Anterior cingulate cortex (tissue), 58 donors: ENCODE measurements at places on chromosomes 6 and 20.
A peak's percentile ranks its signal among the peaks of the same experiment; 100 is the strongest.

GRCh38 chr6:84976526-84977362 is 212.3 kb upstream of the TBX18 start:
- no peak for DNase-seq

DNA sequence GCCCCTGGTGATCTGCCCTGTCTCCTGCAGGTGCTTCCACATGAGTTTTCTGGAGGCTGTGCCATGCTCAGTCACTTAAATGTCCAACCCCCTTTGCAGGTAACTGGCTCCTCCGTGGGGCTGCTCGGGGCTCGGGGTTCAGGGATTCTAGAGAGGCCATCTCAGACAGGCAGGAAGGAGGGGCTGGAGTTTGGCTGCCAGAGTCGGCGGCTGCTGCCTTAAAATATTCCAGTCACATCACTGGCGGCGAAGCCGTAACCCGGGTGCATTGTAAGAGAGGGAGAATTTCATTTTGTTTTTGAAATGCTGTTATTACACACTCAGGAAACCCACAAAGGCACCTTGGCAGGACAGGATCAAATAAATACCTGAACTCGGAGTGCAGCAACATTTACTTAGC is 212.9 kb upstream of the PMEPA1 start:
- DNase-seq, result no peak

GRCh38 chr20:35511814-35512420 is 17.5 kb downstream of the C20orf173 start:
- DNase-seq, result no peak

GRCh38 chr6:30480536-30481156 is 8.7 kb upstream of the HLA-E start:
- DNase-seq, result no peak

GRCh38 chr6:147067184-147067583 is 137.0 kb upstream of the STXBP5 start:
- no peak for DNase-seq

- no peak for DNase-seq
Observed at GRCh38 chr6:155623450-155624178, 168.0 kb upstream of the NOX3 start.

DNA sequence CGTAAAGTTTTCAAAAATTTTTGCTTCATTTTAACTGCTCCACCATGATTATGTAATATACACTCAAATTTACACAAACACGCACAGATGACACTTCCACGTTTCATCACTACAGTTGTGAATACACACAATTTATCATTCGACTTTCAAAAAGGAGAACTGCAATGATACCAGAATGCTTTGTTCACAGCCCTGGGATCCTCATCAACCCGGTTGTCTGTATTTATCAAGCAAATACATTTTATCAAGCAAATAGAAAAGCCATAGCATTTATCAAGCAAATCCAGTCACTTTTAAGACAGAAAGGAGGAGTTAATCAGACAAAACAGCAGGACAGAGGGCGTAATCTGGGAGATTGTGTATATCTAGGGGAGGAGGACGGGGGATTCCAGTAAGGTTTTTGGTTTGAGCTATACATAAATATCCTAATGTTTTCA is 20.3 kb upstream of the ABT1 start:
- DNase-seq, result no peak

GRCh38 chr20:10360878-10361277 is 73.1 kb downstream of the MKKS start:
- DNase-seq, result no peak

GRCh38 chr6:40695114-40695513 is 108.0 kb upstream of the LRFN2 start:
- no peak for DNase-seq

DNA sequence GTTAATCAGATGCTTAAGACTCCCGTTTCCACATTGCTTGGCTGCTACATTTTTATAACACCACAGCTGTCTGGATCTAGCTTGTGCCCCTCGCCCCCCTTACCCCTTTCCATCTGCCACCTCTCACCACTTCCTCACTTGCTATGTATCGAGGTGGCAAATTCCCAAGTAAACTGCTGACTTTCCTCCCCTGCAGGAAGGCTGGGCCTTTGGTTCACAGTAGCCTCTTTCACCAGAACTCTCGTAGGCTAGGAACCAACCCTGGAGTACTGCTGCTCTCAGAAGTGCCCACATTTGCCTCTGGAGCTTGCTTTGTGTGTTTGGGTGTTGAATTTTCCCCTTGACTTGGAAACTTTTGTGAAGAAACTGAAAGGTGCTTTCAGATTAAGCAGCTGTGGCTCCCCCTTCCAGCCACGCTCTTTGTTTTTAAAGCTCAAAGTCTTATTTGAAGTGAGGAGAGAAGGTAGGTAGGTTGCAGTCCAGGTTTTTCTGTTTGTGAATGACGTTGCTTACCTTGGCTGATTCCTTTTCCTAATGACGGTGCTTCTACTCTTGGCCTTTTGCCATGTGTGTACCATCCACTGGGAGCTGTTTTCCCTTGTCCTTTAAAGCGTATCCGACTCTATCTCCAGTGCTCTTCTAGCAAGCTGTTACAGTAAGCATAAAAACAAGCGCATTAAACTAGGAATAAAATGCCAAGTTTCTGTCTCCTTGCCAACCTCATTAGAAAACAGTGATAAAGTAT is 90.4 kb downstream of the CARMIL1 start:
- peak; percentile 7 for DNase-seq

GRCh38 chr20:43446361-43446879 is 11.3 kb upstream of the SRSF6 start:
- no peak for DNase-seq

DNA sequence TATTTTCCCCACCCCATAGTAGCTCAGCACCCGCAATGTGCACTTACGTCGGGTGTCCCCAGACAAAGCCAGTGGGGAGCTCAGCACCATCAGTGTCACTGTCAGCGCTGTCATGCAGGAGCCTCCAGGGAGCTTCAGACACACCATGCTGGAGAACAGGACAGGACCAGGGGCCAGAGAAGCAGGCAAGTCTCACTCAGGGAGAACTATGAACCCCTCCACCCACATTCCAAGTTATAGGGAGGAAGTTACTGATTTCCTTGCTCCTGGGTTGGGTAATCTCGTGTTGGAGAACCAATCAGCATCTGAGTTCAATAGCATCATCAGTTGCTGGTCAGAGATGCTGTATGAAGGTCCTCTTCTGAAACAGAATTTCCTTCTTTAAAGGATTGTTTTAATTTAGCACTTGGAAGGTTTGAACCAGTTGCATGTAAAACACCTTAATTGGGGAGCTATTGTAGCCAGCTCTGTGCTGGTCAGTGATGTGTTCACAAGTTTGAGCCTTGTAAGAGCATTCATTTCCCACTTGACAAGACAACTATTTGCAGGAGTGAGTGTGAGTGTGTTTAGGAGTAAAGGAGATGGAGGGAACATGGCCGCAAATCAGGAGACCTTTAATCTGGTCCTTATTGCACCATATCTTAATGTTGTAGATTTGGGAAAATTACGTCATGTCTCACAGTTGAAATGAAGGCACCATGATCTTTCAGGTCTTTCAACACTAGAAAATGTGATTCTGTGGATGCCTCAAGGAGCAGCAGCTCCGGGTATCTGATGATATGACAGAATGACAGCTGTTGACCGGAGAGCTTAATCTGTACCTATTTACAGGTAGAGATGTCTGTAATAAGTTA is at the start of gene HLA-DRB1:
TSS of gene HLA-DRB1 (minus strand) at position 253 of the 854 bp plus-strand sequence. CDS start at position 147, 106 bp downstream.
- DNase-seq, result peak; percentile 9

DNA sequence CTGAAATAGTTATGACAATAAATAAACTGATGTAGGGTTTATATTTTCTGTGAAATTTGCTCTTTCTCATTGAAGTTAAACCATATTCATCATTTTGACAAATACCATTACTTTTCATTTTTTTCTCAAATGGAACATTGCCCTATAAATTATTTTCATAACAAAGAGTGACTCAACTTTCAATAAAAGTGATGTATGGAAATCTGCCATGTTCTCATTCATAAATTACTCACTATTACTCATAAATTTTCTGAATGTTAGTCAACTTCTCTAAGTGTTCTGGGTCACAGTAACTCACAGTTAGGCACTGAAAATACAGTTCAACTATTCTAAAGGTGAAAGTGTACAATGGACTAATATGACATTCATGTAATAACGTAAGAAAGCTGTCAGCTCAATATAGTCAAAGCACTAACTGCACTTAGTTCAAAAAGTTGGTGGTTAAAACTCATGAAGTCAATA is 19.0 kb upstream of the STX11 start:
- no peak for DNase-seq

GRCh38 chr6:166757232-166758135 is 130.4 kb upstream of the RPS6KA2 start:
- no peak for DNase-seq

DNA sequence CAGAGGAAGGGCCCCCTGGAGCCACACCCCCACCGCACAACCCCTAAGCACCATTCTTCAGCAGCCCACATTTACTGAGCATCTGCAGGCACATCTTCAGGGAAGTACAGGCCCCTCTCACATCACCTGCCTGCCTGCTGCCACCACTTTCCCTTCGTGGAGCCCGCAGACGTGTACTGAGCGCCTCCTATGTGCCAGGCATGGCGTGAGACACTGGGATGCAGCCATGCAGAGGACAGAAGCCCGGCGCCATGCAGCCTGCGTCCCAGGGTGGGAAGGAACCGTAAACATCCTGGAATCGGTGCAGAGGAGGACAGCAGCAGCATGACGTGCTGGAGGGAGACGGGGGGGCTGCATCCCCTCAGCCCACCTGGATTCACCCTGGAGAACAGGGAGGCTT is 78.1 kb downstream of the GRM4 start:
- DNase-seq, result no peak

DNA sequence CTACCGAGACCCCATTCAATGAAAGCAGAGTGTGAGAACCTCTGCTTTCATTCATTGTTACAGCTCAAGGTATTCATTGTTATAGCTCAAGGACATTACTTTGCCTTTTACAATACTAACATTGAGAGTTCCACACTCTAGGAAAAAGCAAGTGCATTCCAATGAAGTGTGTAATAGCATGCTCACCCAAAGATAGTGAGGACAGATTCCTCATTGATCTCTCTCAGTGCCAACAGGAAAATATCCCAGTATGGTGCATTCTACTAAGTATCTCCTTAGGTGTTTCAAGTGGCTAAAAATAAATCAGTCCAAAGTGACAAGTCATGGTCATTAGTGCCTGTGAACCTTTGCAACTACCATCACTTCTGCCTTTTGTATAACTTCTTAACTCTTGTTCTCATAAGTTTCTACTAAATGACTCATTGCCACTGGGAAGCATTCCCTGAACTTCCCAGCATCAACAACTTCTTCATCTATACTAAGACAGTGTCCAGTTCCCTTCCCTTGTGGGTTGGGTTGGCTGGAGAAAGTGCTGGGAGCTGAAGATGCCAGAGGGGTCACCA is 140.7 kb upstream of the STXBP5 start:
- DNase-seq, result no peak

DNA sequence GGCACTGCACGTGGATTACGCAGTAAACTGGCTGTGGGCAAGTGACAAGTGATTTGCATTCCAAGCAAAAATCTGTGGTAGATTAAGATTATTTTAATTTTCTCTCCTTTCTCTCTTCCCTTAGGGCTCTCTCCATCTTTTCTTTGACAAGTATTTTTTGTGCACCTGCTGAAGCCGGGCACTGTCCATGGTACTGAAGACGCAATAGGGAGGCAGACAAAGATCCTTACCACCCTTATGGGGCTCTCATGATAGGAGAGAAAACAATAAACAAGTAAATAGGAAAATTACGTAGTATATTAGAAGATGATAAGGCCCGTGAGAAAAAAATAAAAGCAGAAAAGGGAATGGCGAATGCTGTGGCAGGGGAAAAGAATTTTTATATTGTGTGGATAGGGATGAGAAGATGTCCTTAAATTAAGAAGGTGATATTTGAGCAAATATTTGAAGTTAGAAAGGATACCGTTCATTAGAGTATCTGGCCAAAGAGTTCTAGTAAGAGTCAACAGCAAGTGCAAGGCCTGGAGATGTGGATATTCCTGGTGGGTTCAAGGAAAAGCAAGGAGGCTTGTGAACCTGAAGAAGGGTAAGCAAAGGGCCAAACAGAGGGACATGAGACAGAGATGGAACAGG is 146.0 kb downstream of the LAMP5 start:
- DNase-seq, result no peak

- no peak for DNase-seq
Observed at GRCh38 chr6:761997-762396, 69.1 kb upstream of the EXOC2 start.

DNA sequence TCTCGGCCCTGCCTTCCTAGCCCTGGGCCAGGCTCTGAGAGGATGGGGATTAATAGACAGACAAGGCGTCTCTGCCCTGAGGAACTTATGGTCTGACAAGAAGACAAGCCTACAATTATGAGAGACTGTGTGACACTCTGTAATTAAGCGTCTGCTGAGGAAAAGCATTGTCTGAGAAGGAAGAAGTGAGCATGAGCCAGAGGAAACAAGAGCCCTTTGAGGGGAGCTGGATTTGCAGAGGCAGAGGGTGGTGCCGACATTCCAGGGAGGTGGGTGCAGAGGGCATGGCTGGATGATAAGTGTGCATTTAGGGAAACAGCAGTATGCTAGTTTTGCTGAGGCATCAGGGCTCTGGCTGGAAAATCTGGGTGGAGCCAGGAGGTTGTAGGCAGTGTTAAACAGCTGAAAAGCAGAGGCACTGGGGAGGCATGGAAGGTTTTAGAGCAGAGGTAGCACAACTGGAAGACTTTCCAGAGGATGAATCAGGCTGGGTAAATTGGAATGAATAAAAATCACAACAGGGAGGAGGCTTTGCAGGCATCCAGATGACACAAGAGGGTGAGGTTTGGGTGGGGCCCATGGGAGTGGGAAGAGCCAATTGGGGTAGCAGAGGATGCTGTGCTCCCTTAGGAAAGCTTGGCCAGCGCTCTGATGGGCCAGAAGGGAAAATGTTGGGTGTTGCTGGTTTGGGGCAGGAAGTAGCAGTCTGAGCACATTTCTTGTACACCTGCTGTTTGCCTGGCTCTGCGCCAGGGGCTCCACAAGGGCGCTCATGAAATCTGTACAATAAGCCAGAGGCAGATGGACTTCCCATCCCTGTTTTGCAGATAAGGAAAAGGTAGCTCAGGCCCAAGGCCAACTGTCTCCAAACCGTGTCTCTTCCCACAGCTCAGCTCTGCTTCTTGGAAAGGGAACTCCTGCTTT is 74.0 kb upstream of the MYL9 start:
- DNase-seq, result no peak

DNA sequence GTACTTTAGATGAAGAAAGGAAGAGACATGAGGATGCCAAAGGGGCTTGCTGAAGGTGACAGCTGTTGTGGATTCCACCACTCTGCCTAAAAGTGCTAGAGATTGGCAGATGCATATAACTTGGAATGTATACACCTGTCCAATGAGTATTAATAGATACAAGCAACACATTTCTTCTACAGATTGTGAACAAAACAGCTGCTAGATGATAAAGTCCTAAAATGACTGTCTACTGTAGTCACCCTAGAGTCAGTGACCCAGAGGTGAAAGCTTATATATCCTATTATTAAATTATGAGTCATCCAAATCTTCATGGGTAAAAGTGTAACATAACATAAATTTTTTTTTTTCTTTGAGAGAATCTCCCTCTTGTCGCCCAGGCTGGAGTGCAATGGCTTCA is 5.2 kb downstream of the RNF217 start:
- no peak for DNase-seq

- DNase-seq, result no peak
Observed at GRCh38 chr6:106608080-106608668, 21.1 kb downstream of the RTN4IP1 start.
